HS-27A (cell line): ENCODE measurements at places on chromosomes 2 and 18.

- DNase-seq, result peak; percentile 77
Observed at GRCh38 chr2:204665207-204665606, 119.9 kb downstream of the PARD3B start.

- no peak for DNase-seq
Observed at GRCh38 chr2:210207929-210208328, 17.3 kb downstream of the ACADL start.

- DNase-seq, result no peak
Observed at GRCh38 chr2:15773846-15774245, 166.5 kb upstream of the MYCN start.

- DNase-seq, result no peak
Observed at GRCh38 chr2:204370172-204370718, 175.0 kb upstream of the PARD3B start.

DNA sequence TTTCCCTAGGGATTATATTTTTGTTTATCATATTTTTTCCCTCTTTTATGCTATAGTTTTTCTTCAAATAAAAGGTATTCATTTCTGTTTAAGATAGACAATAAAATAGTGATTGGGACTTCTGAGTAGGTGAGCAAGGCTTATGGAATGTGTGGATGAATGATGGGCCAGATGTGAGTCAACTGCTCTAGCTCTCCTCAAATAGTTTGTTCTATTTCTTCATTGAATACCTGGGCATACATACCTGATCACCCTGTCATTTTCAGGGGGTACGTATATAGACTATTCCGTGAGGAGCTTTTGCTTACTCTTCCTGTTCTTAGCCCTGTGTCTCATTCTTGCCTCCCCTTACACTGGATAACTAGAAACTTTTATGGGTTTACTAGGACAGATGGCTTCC is 41.9 kb downstream of the BABAM2 start:
- no peak for DNase-seq

GRCh38 chr2:215940645-215941184 is 72.6 kb downstream of the MREG start:
- no peak for DNase-seq

DNA sequence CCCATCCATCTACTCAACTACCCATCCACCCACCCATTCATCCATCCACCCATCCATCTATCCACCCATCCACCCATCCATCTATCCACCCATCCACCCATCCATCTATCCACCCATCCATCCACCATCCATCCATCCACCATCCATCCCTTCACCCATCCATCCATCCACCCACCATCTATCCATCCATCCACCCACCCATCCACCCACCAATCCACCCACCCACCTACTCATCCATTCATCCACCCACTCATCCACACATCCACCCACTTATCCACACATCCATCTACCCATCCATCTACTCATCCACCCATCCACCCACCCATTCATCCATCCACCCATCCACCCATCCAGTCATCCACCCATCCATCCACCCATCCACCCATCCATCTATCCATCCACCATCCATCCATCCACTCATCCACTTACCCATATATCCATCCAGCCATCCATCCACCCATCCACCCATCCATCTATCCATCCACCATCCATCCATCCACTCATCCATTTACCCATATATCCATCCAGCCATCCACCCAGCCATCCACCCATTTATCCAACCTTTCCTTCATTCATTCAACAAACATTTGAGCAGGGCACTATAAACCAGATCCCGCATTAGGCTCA is 2.1 kb upstream of the NGEF start:
- no peak for DNase-seq

GRCh38 chr2:43776324-43776723 is 2.5 kb downstream of the DYNC2LI1 start:
- no peak for DNase-seq

DNA sequence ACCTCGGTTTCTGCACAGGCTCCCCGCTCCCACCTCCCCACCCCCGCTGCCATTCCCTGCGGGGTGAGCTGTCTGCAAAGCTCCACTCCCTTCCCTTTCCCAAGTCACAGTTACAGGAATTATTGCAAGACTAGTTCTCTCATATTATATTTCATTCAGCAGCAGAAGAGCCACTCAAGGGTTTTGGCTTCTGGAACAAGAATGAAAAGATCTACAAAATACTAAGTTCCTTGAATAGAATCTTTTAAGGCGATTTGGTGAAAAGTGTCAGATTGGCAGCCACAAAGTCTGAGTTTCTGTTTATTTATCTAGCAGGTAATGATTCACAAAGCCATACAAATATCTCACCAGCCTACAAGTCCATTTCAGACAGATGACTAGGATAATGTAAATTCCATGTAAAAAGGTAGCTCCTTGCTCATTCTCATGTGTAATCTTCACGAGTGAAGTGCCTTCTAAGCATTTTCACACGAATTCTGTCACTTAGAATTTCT is 221.9 kb upstream of the RBBP8 start:
- DNase-seq, result no peak

GRCh38 chr2:238596571-238597551 is 170.1 kb downstream of the ASB1 start:
- DNase-seq, result peak; percentile 41

GRCh38 chr2:23603581-23603980 is 218.6 kb downstream of the KLHL29 start:
- no peak for DNase-seq

GRCh38 chr2:127735537-127736399 is 34.5 kb downstream of the SFT2D3 start:
- no peak for DNase-seq

- no peak for DNase-seq
Observed at GRCh38 chr2:212284166-212284565, 254.4 kb downstream of the ERBB4 start.

- no peak for DNase-seq
Observed at GRCh38 chr2:46531863-46532262, 52.5 kb downstream of the TMEM247 start.

GRCh38 chr2:37389989-37390765 is 45.7 kb downstream of the QPCT start:
- DNase-seq, result no peak

DNA sequence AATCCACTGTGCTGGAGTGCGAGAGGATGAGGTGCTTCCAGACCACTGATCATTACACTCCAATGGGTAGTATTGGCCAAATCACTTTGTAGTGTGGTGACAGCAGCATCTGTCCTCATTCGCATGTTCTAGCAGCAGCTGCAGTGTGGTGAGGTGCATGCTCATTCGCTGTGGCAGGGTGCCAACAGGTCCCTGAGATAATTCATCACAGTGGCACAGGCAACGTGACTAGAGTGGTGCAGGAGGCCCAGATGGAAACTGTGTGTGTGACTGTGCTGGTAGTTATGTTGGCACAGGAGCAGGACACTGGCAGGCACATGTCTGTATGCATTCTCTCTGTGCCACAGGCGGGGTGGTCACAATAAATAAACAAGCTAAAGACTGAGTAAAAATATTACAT is 329.5 kb upstream of the SYT4 start:
- DNase-seq, result no peak

GRCh38 chr2:177117755-177118154 is 94.8 kb upstream of the HNRNPA3 start:
- DNase-seq, result no peak

GRCh38 chr2:7013471-7014160 is 96.4 kb downstream of the RNF144A start:
- DNase-seq, result no peak

DNA sequence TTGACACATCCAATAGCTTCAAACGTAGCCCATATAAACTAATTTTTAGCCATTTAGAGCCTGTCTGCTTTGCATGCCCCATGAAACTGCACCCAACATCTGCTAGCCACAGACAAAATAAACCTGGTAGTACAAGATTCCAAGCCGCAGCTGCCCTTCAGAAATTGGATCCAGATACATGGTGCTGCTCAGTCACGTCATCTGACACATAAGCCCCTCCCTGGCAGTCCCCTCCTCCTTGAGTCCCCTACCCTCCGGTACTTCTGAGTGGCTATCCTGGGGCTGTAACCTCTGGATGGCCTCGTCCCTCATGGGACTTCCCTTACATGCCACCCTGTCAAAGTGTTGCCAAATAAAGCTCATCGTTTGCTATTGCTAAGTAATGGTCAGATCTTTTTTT is 33.8 kb downstream of the PROC start:
- no peak for DNase-seq

GRCh38 chr2:212959471-212960117 is 191.8 kb downstream of the IKZF2 start:
- no peak for DNase-seq

DNA sequence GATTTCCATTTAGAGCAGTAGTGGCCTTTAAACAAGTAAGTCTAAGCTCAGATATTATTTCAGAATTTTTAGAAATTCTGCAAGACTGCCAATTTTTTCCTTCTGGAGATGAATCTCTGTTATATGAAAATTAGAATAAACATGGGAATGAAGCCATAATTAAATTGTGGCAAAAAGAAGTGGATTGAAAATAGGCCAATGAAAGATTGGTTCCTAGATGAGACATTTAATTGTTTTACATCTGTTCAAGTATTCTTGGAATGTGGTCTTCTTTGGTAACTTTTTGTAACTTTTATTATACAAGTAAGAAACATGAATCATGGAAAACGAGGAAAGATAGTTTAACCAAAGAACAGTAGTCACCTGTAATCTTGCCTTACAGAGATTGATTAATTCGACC is 10.3 kb downstream of the CAD start:
- no peak for DNase-seq

- DNase-seq, result no peak
Observed at GRCh38 chr2:109419960-109420370, 193.8 kb downstream of the SEPTIN10 start.

DNA sequence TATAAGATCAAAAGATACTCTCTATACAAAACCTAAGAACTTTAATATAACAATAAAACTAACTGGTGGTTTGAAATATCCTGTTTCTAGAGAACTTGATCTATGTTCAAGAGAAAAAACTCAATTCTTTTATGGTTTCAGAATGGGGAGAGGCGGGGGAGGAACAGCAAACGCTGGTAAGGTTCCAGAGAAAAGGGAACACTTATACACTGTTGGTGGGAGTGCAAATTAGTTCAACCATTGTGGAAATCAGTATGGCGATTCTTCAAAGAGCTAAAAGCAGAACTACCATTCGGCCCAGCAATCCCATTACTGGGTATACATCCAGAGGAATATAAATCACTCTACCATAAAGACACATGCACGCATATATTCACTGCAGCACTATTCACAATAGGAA is 17.2 kb downstream of the FAM98A start:
- DNase-seq, result no peak

GRCh38 chr18:38941711-38942561 is 1376.3 kb upstream of the CELF4 start:
- DNase-seq, result no peak

DNA sequence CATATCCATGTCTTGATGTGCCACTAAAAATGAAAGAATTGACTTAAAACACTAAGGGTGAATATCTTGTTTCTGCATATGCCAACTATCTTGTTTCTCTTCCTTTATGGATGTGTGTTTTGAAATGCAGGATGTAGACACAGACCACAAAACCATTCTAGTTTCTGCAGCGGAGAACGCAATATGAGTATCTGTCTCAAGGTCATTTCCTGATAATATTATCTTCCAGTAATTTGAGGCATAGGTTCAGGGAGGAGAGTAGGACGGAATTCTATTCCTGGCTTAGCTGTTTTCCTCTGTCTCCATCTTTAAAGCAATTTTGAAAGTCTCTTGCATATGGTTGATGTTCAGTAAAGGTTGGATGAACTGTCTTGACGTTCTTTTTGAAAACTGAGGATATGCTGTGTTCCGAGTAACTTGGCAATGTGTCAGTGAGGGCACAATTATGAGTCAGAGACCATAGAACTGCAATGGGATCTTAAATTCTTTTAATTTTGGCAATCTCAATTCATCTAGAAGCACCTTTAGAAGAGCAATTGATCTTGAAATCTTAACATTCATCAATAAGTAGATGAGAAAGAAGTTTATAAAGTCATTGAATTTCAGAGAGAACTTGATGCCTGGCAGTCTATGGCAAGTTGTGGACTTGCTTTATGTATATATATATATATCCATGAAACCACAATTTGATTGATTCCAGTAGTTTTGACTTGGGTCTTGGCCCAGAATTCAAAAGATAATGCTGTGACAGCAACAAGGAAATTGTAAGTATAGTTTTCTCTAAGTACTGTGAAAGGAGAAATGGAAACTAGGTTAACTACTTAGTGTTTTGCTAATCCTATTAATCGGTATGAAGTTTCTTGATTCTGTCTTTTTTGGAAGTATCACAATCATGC is 24.8 kb downstream of the RAB27B start:
- DNase-seq, result no peak

GRCh38 chr18:59155153-59155552 is 15.5 kb downstream of the SEC11C start:
- no peak for DNase-seq

DNA sequence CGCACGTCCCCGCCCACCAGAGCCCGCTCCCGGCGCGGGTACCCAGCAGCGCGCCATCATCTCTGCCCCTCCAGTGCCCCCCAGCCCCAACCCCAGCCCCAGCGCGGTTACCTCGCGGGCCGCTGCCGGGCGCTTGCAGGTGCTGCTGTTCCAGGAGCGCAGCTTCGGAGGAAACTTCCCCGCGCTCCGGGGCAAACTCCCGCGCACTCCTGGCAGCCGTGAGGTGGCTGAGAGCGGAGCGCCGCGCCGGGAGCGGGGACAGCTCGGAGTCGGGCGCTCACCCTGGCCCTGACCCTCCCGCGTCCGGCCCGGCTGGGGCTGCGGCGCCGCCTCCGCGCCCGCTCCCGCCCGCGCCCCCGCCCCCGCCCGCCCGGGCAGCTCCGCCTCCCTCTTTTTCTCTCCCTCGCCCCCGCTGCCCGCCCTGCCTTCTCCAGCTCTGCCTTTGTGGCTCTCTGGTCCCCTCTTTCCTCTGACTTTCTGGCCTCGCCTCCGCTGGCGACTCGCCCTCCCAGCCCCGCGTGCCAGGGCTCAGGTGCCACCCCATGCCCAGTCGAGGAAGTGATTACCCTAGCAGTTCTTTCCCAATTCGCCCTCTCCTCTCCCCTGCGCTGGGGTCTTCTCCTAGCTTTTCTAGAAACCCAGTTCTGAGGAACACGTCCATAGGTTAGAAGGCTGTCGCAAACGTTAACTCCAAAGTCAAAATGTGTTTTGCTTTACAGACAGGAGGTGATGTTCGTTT is at the start of gene CHST9:
CHST9 (minus strand) TSS at position 284 of the 739 bp plus-strand sequence. CDS start 42,499 bp downstream, outside the sequence.
- DNase-seq, result no peak

GRCh38 chr18:77250501-77250925 is 865 bp downstream of the GALR1 start:
- DNase-seq, result no peak
